ENCODE measurements at places on chromosomes 6 and 20.

DNA sequence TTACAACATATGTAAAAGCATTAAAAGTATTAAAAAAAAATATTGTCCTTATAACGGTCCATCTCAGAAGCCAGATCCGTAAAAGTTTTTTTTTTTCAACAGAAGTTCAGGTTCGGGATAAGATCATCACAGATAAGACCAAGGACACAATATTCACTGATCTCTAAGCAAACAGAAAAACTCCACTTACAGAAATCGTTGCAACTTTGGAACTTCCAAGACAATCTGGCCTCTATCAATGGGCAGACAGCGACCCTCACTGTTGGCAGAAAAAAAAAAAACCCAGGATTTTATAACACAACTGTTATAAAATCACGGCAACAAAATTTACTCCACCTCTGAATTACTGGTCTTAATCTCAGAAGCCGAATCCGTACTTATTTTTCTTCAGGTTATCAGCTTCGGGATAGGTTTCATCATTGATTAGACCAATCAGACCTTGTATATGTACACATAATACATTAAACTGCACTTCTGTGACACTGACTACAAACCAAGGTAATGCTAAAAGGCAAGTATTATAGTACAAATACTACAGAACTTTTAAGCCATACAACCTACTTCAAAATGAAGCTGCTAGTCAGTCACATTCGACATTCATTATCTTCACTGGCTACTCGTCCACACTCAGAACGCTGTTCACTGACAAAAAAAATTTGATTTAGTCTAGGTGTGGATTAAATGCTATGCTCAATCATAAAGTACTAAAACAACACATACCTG lies 34.7 kb upstream of the SYNCRIP start:
- no peak for DNase-seq

- no peak for DNase-seq
Observed at GRCh38 chr20:58612121-58612691, 38.9 kb upstream of the STX16 start.

- no peak for DNase-seq
Observed at GRCh38 chr20:60759651-60760050, 492.4 kb upstream of the CDH4 start.

GRCh38 chr6:101926149-101926925 lies 532.8 kb downstream of the GRIK2 start:
- DNase-seq, result no peak

DNA sequence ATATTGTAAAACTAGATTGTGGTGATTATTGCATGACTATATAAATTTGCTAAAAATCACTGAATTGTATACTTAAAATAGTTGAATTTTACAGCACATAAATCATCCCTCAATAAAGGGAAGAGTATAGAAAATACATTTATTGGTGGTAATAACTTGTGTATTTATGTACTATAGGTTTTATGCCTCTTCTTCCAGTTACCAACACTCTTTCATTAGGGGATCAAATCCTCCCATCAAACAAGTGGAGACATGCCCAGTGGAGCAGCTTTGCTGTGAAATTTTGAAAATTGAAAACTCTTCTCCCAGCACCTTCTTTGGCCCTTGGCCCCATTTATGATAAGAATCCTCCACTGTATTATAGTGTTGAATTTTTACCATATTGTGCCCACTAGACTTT lies 10.1 kb upstream of the SSR1 start:
- no peak for DNase-seq

DNA sequence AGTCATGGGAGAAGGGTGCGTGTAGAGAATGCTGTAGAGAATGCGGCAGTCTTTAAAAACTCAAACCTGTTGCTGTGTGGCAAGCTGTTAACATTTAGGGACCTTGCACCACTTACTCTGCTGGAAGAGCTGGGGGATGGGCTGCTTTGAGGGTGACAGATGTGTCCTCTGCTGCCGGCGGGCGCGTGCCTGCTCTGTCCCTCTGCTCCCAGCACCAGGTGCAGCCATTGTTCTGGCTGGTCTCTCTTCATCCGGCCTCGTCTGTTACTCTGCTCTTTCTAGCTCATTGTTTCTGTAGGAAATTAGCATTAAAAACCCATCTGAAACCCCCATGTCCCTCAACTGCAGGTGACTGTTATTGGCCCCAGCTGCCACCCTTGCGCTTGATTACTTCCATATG lies 78.5 kb downstream of the CBFA2T2 start:
- DNase-seq, result no peak

DNA sequence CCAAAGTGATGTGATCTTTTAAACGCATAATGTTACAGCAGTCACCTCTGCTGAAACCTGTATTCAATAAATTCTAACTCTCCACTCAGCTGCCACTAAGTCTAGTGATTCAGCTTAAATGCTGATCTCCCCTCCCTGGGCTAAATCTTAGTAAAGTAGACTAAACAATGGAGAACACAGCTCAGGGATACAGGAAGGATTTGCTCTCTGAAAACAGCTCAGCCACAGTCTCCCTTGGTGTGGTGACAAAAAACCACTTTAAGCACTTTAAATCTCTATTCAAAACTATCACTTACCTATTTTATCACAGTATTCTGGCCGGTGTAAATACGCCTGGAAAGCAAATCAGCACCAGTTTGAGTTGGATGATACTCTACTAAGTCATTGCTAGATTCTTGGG lies 130.6 kb downstream of the RFX6 start:
- DNase-seq, result no peak

DNA sequence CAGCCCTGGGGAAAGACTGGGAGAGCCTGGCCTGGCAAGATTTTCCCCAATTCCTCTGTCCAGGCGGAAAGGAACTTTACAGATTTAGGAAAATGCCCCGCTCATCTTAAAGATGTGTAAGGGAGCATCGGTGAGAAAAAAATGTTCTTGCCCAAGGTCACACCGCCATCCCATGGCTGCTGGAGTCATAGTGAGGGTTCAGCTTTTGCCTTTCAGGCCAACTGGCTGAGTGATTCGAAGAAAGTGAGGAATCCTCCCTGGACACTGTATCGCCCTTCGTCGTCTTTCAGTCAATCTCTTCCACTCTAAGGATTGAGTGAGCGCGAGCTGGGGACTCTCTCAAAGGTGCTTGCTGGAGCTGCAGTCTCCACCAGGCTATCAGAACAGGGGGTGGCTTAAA lies 1.4 kb downstream of the WFDC2 start:
- DNase-seq, result no peak

DNA sequence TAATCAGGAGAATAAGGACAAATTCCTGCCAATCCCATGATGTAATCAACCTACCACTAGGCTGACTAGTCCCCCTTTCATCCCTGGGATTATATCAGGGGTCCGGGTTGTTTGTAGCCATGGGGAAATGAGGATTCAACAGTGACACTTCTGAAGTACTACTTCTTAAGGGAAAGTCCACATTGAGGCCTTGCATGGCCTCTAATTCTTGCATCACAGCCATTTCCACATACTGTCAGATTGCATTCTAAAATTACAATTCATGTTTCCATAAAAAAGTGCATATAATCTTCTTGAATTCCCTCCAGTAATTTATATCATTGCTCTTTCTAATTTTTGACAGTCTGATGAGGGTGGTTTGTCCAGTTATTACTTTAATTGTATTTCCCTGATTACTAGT lies 184.2 kb downstream of the PHF3 start:
- no peak for DNase-seq

DNA sequence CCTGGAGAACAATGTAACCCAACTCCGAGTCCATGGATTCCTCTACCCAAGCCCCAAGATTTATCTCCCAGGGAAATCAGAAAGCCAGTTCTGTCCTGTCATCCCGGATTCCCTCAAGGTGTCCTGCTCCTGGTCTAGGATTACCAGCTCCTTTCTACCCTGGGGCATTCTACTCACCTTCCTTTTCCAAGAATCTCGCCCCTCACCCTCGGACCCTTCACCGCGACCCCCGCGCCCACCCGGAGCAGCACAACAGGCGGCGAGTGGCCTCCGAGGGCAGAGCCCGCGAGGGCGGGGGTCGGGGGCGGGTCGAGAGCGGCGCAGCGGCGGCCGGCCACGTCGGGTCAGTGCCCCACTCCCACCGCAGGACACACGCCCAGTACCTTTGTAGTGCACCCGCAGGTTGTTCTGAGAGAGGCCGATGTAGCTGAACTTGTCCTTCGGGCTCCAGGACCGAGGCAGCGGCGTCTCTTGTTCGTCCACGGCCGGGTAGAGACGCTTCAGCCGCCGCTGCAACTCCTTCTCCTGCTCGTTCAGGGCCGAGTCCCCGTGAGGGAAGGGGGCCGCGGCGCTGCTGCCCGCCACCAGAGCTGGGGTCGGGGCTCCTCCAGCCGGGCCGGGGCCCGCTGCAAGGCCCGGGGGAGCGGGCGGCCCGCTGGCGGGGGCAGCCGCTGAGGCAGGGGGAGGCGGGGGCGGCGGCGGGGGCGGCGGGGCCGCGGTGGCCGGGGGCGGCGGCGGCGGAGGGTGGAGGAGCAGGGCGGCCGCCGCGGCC lies 897 bp downstream of the RANBP9 start:
- DNase-seq, result peak; percentile 23

- DNase-seq, result no peak
Observed at GRCh38 chr6:10495029-10495428, 26.1 kb upstream of the GCNT2 start.

DNA sequence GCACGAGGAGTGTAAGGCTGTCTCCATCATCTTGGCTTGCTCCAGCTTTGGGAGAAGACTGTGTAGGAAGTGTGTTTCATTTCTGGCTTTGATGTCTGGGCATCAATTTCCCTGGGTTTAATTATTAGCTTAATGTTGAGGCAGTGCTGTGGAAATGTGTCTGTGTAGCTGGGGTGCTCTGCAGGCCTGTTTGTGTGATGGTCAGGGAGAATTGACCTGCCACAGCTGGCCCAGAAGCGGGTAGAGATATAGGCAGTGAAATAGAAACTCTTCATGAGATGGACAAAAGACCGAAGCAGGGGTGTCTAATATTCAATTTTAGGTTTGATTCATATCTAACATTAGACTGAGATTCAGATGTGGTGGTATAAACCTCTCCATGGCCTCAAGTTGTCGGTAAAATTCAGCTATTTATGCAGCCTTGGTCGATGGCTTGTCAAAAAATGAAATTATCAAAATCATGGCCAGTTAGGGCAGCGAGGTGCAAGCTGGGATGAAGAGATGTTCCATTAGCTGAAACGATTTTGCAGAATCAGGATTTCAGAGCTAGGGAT lies 95.3 kb upstream of the SNX9 start:
- no peak for DNase-seq

- no peak for DNase-seq
Observed at GRCh38 chr20:24683676-24684075, 214.2 kb downstream of the SYNDIG1 start.

DNA sequence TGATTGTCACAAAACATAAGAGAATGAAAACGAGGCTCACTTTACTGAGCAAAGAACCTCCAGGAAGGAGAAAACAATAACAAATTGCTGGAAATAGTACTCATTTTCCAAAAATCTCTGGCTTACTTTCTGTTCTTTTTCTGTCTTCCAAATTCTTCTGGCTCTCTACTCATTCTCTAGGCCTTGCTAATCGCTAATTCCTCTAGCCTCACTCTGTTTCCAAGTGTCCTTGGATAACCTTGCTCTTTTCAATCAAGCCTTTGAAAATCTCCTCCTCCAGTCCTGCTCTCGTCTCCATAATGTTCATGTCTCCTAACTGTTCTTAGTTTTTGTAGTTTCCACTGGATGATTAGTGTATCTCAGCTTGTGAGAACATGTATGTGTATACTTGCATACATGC lies 96.2 kb upstream of the MAP7 start:
- no peak for DNase-seq

- no peak for DNase-seq
Observed at GRCh38 chr20:4192378-4193068, 177.2 kb upstream of the RNF24 start.

DNA sequence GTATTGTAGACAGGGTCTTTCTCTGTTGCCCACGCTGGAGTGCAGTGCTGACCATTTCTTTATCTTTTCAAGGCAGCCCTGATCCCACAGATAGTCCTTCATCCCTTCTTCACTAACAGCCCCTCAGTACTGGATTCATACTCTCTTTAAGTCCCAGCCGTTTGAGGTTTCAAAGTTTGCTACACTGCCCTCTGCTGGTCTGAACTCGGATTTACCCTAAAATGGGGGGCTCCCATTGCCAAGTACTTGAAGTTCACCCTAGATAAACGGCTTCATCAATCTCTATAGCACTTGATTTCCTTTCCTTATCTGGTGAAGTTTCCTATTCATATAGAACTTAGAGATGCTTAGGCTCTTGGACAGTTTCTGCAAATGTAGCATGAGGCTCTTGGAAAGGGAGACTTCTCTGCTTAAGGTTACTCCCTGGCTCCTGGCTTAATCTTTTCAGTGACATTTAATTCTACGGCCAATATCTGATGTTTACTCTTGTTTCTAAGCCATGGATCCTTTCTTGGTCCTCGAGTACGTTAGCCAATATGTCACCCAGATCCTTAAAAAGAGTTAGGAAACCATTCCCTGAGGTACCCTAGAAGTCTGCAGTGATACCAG lies 21.4 kb upstream of the PREP start:
- DNase-seq, result peak; percentile 16

- no peak for DNase-seq
Observed at GRCh38 chr6:157885211-157885788, 62.3 kb downstream of the SNX9 start.

All from stimulated activated CD4-positive, alpha-beta T cell treated with anti-CD3 and anti-CD28 coated beads, Interleukin-12 subunit alpha, Interleukin-12 subunit beta, amount 100 ng/mL, for 24 hours (primary cell).